ENCODE measurements at places on chromosomes 3 and 15.

DNA sequence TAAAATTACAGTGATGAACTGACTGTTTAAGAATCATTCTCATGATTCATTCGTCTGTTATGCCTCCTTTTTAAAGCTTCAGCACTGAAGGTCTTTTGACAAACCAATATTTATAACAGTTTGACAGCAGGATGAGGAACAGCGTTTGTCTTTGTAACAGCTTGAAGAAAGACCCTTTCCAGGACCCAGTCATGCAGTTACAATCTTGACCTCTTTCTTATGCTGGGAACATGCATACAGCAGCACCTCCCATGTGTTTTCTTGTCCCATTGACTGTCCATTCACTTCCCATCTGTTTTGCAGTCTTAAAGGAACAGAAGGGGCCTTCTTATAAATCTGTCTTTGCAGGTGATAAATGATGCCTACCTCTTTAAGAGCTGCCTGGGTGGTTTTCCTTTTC lies 87.2 kb downstream of the OPA1 start:
- no peak for DNase-seq

GRCh38 chr3:89098964-89099585 lies 8.3 kb upstream of the EPHA3 start:
- peak; percentile 1 for DNase-seq

DNA sequence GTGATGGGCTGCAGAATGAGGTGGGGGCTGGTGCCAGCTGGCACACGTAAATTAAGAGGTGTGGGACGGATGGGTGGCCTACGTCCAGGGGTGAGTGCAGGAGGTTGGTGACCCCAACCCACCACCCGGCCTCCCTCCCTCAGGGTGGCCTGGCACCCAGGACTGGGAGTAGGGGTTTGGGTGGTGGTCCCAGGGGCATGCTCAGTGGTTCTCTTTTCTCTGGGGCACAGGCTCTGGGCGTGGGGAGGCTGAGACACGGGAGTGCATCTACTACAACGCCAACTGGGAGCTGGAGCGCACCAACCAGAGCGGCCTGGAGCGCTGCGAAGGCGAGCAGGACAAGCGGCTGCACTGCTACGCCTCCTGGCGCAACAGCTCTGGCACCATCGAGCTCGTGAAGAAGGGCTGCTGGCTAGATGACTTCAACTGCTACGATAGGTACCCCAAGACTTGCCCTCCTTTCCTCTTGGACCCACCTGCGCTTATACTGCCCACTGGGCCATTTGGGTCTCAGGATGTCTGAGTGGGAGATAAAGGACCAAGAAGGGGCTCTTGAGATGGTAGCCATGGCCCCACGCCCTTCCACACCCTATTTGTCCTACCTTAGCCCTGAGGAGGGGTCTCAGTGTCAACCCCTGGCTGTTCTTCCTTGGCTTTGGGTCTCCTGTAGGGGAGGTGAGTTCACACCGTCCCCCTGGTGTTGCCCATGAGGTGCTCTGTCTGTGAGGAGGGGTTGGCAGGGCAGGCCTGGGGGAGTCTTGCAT lies 18.9 kb upstream of the EXOG start:
- no peak for DNase-seq

DNA sequence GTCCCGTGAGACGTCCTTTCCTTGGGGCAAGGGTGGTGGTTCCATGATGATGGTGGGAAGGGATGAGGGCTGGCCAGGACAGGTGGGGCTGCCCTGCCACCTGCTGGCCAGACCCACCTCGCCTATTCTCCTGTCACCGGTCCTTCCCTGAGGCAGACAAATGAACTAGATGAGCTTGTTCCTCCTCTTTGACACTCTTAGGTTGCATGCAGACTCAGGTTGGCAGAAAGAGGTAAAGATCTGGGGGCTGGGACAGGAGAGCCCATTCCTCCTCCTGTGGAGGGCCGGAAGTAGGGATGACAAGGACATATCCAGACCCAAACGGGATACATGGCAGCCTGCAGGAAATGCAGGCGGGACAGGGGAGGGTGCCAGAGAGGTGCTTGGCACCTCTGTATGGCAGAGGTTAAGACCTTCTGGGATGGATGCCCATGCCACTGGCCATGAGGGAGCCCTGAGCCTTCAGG lies 38.6 kb downstream of the ACSBG1 start:
- peak; percentile 54 for DNase-seq

DNA sequence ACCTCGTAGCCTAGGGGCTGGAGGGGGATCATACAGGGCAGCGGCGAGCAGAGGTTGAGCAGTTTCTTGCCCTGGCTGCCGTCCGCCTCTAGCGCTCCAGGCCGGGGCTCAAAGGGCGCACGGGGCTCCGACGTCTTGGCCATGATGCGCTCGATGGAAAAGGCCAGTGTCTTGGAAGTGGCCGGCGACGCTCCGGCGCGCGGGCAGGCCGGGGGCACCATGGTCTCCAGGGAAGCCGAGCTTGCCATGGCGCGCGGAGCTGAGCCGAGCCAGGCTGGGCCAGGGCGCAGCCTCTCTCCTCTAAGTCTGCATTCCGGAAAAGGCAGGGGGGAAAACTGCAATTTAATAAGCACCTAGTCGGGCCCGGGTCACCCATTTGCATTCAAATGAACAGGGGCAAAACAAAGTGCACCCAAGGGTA lies 719 bp downstream of the FEZF2 start:
- DNase-seq: no peak

Measured in cerebellum (tissue), 4 donors.